NCI-H524 (cell line): ENCODE measurements at places on chromosomes 1 and 21.
A peak's percentile ranks its signal among the peaks of the same experiment; 100 is the strongest.

DNA sequence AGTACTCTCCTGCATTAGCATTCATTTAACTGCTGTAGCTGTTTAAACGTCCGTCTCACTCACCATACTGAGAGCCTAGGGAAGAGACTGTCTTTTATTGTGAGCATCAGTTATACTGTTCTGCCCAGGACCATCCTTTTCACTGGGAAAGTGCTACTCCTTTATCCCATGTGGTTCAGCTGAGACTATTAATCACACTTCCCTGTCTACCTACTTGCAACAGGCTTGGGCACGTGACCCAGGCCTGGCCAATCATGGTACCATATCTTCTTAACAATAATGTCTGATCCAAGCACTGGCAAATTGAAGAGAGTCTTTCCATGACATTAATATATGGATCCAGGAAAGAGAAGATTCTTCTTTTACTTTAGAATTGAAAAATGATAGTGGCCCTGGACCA, 108.1 kb downstream of the TM2D1 start:
- no peak for DNase-seq

- no peak for DNase-seq
Measured at GRCh38 chr1:91870322-91870721, 15.6 kb downstream of the TGFBR3 start.

DNA sequence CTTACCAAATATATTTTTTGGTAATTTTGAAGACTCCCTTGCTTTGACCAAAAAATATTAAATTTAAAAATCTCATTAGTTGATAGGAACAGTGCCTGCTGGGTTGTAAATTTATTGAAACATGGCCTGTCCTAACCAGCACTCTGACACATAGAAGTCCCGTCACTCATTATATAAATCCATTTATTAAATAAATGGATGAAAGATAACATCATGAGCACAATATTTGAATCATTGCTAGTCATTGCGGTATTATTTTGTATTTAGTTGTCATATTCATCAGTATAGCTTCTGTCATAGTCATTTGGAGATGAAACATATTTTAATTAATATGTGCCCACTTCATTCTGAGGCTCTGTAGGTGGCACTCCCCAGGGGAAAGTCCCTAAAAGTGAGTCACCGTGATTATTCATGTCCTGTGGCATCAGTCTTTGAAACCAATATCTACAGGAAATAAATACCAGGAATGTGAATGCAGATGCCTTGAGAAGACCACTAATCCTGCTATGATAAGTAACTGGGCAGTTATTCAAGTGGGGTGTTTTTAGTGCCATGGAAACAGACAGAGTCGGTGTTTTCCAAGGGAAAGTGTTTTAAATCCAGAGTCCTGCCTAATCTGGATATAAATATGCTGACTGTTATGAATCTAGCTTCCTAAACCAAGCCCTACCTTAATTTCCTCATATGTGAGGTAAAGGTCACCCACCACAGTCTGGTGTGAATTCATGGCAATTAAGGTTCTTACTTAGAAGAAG, 302.0 kb downstream of the DUSP10 start:
- peak; percentile 7 for DNase-seq

DNA sequence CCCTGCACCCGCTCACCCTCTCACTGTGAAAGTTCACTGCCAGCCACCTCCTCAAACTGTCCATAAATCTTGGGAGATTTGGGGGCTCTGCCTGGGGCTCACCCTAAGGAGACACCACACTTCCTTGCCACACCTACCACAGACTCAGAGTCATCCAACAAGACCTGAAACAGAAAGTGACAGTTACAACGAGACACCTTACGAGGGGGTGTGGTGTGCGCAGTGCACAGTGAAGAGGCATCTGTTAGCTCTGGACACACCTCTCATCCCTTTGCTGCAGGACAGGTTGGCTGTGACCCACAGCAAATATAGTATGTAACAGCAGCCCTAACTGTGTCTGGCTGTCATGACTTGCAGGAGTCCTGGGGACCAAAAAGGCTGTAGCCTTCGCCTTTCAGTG, 190.2 kb downstream of the NR5A2 start:
- DNase-seq, result no peak

DNA sequence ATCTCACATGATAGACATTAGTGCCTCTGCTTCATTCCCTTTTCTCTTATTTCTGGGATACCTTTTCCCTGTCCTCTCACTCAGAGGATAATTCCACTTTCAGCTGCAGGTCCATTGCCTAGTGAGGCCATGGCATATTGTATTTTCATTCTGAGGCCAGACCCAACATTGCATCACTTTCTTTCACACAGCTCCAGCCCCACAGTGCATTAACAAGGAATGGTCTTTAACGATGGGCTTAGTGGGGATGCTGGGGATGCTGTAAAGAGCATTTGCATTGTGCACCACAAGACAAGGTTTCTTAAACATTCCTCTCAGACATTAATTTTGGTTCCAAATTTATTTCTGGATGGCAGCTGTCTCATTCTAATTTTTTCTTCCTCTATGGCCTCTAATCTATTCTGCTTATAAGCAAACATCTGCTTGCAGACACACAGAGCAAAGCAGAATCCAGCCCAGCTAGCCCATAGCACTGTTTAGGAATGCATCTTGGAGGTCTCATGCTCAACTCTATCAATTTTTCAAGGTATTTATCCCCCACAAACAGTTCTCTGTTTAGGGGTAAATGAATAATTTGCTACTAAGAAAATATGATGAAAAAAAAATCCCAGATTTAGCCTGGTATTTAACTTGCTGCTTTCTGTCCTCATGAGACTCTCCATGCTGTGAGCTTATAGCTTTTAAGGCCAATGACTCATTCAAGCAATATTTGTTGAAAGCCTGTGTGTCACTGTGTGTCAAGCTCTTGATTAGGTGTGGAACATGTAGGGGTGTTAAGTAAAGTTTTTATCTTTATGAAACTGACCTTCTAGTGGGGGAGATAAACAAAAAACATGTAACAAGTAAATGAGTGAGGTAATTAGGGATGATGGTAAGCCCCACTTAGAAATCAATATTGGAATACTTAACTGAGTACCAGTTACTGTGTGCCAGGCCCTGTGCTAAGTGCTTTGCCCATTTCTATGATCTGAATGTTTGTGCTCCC, 44.5 kb upstream of the CCDC190 start:
- no peak for DNase-seq

GRCh38 chr1:31614414-31615005, 3.0 kb upstream of the HCRTR1 start:
- no peak for DNase-seq

GRCh38 chr1:151254217-151255213, at the start of gene PSMD4:
Gene PSMD4, plus strand, starts transcription at chr1:151254734. Its CDS starts 49 bp downstream, at chr1:151254783.
- DNase-seq, result peak; percentile 92

GRCh38 chr1:156389311-156389710, 20.3 kb downstream of the RHBG start:
- no peak for DNase-seq

- DNase-seq, result no peak
Measured at GRCh38 chr1:39692152-39693074, 1.2 kb upstream of the HPCAL4 start.

DNA sequence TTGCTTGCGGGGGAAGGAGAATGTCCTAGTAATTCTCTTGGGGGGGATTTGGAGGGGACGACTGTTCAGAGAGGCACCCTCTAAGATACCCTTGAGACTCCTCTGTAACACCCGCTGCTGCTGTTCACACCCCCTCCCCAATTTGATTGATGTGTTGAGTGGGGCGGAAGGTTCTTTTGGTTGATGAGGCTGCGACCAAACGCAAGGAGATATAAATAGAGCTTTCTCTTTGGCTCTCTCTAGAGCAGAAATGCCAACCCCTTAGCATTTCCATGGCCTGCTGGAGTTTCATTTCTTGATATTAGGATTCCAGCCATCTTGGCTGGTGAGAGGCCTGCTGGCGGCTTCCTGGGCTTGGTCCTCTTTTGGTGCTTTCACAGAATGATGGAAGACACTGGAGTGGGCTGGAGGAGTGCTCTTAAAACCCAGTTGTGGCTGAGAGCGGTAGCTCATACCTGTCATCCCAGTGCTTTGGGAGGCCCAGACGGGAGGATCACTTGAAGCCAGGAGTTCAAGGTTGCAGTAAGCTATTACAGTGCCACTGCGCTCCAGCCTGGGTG, 2.0 kb downstream of the PIK3CD start:
- no peak for DNase-seq

- no peak for DNase-seq
Measured at GRCh38 chr1:1232796-1233566, 944 bp downstream of the B3GALT6 start.

GRCh38 chr21:38937844-38938243, 132.1 kb downstream of the ETS2 start:
- DNase-seq, result no peak

DNA sequence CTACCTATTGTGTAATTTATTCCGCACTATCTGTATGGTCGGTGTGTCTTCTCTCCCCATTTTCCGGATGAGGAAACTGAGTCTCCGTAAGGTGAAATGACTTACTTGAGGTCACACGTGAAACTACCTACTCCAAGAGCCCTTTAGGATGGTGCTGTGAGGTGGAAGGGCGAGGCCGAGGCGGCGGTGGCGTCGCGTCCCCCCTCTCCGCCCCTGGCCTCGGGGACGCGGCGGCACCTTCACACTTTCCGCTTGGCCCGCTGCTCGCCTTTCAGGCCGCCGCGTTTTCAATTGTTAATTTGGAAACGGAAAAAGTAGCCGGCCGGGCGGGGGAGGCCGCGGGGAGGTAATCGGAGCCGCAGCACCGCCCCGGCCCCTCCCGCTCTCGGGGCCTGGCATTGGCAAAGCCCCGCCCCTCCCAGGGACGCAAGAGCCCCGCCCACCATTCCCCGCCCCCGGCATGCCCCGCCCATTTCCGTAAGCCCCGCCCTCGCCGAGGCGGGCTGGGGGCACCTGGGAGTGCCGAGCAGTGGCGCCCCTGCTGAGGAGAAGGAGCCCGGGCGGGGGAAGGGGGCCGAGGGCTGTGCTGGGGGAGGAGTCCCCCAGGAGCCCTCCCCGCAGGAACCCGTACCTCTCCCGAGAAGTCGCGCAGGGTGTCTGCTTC, 18.6 kb downstream of the KCNQ4 start:
- DNase-seq, result no peak

GRCh38 chr1:44270686-44271628, 57.7 kb downstream of the DMAP1 start:
- peak; percentile 30 for DNase-seq

DNA sequence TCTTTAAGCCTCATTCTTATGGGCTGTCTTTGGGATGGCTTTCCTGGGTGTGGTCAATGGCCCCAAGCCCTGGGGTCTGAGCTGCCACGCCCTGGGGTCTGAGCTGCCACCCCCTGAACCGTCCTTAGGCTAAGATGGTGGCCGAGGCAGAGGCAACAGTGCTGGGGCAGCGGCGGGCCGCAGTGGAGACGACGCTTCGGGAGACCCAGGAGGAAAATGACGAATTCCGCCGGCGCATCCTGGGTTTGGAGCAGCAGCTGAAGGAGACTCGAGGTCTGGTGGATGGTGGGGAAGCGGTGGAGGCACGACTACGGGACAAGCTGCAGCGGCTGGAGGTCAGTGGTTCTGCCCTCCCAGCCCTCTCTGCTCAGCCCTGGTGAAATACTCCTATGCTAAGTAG, 10.3 kb upstream of the TUFT1 start:
- no peak for DNase-seq

- DNase-seq, result no peak
Measured at GRCh38 chr1:214335567-214335966, 54.6 kb downstream of the SMYD2 start.

DNA sequence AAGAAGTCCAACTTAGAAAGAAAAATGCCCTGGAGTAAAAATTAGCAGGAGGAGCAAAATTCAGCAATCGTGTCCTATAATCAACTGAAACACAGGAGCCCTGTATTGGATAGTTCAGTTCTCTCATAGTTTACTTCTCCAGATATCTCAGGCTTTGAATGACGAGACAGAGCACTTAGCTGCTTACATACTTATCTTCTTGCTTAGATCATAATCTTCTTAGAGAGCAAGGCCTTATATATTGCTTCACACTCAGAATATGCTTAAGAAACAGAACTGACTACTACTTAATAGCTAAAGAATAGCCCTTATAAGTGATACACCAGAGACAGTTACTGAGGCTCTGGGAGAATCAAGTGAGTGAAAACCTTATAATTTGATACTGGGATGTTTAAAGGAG, 38.9 kb downstream of the TOR3A start:
- DNase-seq, result no peak

- no peak for DNase-seq
Measured at GRCh38 chr1:77134359-77134758, 84.9 kb downstream of the PIGK start.

DNA sequence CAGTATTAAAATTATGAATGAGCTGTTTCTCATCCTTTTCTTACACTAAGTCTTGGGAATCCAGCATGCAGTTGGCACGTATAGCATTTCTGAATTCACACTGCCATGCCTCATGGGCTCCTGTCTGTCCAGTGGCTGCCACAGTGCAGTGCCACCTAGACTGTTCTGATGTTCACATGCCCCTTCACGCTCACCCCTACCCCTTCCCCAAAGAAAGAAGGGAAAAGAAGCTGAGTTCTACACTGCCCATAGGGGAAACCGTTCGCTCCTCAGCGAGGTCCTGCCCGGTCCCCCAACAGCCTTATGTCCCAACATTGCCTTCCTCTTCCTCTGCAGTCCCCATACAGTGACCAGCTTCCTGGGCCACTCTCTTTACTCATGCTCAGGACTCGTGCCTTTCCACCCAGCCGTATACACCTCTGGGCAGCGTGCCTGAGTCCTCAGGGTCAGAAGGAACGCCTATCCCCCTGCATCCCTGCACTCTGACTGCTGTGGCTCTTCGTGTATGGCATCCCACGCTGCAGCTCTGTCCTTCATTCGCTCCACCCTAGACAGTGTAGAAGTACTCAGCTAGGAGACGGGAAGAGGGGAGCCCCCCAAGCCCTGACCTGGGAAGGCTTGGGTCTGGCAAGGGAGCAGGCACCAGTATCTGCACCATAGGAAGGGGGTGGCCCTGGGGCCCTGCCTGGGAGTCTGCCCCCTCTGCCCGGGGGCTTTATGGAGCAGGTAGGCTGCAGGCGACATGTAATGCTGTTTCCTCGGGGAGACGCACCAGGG, 24.1 kb upstream of the ARF1 start:
- no peak for DNase-seq

GRCh38 chr1:70487459-70487815, 76.4 kb downstream of the CTH start:
- no peak for DNase-seq

- peak; percentile 79 for DNase-seq
Measured at GRCh38 chr1:224874775-224875174, 54.7 kb upstream of the DNAH14 start.

- DNase-seq, result peak; percentile 93
Measured at GRCh38 chr1:211683396-211684297, 8.2 kb upstream of the NEK2 start.

GRCh38 chr21:27831816-27832569, 865.1 kb upstream of the ADAMTS5 start:
- DNase-seq, result no peak

GRCh38 chr1:230907472-230908205, 39.3 kb upstream of the C1orf198 start:
- DNase-seq, result no peak

GRCh38 chr1:10607228-10607627, 132.5 kb downstream of the PEX14 start:
- DNase-seq, result no peak

- peak; percentile 88 for DNase-seq
Measured at GRCh38 chr1:56578963-56579875, at the start of gene PLPP3. Gene PLPP3, minus strand, starts transcription at chr1:56579563. Its CDS starts 547 bp downstream, at chr1:56579016.
